ENCODE measurements at places on chromosomes 1 and 21.
A peak's percentile ranks its signal among the peaks of the same experiment; 100 is the strongest.

DNA sequence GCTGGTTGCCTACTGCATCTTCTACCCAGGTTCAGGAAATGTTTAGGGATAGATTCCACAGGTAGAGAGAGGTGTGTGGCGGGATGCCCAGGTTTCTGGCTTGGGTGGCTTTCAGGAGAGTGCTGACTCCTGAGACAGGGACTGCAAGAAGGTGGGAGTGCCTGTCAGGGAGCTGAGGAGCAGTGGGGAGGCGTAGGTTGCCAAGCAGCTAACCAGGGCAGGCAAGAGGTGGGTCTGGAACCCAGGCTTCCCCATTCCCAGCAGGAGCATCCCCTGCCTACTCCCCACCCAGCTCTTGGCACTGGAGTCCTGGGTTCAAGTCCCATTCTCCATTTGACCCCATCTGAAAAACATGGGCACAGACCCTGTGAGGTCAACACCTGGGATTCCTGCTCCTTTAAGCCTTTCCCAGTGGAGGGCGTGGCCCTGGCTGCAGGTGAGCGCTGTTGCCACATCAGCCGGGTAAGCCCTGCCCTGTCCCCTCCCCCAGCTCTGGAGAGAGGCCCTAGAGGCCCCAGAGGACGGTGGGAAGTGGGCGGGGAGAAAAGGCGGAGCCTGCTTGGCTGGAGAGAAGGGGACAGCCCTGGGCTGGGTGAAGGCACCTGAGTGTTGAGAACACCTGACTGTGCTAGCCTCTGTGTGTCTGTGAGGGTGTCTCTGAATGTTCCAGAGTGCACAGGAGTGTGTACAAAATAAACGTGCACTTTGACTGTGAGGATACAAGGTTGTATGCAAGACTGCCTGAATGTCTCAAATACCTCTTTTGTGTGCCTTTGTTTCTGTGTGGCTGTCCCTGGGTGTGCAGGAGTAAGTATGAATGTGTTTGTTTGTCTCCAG lies 14.0 kb upstream of the SYNC start:
- DNase-seq: peak; percentile 95

- no peak for DNase-seq
These were observed 59.4 kb upstream of the MPC2 start for GRCh38 chr1:167996266-167996665.

DNA sequence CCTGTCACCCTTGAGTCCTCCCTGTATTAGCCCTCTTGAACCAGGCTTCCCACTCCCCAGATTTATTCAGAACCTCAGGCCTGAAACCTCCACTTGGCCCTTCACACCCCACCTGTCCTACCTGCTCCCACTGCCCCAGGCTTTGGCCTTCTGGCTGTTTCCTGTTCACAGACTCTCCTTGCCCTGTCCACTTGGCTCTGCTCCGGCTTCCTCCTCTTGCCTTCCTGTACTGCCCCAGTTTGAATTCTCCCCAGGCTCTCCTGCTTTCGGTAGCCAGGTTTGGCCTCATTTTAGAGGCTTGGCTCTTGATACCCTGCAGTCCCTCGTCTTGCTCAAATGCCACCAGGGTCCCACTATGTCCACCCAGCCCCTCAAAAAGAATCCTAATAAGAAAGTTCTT lies 385.2 kb downstream of the KCNH1 start:
- DNase-seq: no peak

GRCh38 chr1:46581681-46582455 lies 22.2 kb downstream of the MKNK1 start:
- no peak for DNase-seq

DNA sequence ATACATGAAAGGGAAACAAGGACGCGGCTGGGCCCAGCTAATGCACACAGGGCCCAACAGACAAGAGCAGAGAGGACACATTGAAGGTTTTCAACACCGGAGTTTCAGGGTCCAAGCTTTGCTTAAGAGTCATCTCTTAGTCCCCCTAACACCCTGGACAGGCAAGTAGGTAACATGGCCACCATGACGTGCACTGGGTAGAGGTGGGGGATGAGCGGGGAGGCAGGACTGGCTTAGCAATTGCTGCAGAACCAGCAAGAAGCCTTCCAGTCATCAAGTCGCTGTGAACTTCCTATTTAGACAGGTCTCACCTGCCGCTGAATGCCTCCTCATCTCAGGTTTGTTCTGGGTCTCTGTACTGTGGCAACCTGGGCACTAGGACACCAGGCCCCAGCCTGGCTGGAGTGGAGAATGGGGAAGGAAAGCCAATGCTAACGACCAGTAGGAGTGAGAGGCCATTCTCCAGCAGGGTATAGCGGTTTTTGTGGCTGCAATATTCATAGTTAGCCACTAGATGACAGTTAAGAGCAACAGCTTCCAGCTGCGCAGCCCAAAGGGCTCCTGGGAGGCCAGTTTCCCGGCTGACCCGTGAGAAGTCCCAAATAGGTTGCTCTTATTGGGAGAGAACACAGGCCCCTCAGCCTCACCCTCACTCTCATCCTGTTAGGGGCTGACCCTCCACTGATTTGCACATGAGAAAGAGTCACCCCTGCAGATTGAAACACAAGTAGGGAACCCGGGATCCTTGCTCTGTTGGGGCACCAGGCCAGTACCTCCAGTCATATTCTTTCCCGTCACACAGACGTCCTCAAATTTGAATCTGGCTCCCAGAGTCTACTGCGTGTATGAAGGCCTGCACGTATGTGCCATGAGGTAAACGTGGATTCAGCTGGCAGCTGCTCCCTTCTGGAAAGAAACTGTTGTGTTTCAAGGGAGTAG lies 6.0 kb upstream of the PIGC start:
- peak; percentile 76 for DNase-seq

- no peak for DNase-seq
These were observed 58.4 kb upstream of the KAZN start for GRCh38 chr1:14539953-14540563.

DNA sequence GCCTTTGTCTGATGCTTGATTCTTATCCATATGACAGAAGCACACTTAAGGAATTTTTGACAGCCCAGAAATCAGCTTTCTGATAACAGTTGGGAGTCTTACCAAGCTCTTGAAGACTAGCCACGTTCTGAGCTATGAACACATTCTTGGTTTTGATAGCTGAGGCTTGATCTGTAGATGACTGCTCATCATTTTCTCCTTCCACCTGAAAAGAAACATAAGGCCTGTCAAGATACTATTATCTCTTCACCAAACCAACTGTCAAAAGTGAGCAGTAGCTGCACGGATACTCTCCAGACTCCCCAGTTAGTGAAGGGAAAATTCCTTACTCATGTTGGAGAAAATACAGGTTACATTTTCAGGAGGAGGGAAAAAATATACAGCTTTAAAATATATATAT lies 12.2 kb downstream of the UBR4 start:
- no peak for DNase-seq

DNA sequence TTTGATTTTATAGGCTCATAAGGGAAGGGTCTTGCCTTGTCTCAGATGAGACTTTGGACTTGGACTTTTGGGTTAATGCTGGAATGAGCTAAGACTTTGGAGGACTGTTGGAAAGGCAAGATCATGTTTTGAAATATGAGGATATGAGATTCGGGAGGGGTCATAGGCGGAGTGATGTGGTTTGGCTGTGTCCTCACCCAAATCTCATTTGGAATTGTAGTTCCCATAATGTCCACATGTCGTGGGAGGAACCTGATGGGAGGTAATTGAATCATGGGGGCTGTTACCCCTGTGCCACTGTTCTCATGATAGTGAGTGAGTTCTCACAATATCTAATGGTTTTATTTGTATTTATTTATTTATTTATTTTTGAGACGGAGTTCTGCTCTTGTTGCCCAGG lies 6.9 kb upstream of the CSDE1 start:
- no peak for DNase-seq

DNA sequence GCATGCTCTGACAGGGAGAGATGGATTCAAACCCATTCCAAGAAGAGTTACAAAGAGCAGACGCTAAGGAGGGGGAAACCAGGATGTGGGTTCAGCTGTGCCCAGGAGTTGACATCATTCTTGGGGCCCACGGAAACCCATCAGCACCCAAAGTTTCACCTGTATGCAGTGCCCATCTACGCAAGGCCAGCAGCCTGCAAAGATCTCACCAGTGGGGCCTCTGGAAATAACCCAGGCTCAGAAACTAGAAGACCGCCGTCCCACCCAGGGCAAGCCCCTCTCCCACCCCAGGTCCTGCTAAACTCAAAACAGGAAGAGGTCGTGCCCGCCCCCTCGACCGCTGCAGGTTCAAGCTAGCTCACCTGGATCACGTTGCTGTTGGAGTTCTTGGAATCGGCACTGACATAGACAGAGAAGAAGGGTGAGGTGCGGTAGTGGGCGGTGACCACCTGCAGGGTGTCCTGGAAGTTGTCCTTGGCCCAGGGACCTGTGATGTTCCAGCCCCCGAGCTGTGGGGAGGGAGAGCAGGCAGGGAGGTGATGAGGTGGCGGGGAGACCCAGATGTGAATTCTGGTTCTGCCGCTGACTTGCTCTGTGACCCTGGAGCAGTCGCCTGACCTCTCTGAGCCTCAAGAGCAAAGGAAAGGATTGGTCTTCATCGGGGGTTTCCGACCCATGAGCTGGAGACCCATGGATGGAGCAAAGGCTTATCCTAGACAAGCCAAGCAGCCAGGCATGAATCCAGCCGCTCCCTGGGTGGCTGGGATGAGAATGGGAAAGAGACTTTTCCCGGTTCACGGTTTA lies 31.7 kb downstream of the ECE1 start:
- DNase-seq: no peak

- DNase-seq: peak; percentile 60
These were observed 8.6 kb downstream of the HJV start for GRCh38 chr1:146012703-146013558.

GRCh38 chr1:226046240-226046639 lies 16.3 kb upstream of the H3-3A start:
- no peak for DNase-seq

DNA sequence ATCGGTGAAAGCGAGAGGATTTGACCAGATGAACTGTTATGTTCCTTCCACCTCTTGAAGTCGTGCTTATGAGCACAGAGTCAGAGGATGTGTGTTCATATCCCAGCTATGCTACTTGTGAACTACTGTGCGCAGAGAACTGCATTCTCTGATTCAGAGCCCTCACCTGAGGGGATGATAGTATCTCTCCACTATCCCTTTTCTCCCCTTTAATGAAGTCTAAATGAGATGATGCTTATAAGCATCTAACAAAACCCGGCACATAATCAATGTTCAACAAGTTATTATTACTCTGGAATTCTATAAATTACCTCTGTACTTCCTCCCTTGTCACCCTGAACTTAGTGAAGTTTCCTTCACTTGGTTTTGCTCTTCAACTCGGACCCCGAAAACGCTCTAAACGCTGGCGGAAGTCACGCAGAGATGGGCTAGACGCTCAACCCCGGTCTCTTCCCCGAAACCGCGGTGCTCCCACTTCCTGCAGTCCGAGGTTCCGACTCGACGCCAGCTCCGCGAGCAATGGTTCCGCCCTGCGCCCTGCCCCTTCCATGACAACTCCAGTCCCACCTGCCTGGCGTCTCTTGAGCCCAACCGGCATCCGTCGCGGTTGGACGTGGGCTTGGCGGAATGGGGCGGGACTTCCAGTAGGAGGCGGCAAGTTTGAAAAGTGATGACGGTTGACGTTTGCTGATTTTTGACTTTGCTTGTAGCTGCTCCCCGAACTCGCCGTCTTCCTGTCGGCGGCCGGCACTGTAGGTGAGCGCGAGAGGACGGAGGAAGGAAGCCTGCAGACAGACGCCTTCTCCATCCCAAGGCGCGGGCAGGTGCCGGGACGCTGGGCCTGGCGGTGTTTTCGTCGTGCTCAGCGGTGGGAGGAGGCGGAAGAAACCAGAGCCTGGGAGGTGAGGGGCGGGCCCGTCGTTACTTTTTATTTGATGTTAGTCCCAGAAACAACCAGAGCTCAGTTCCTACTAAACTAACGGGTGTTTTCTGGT lies at the start of gene NUF2:
TSS of gene NUF2 (plus strand) at position 644 of the 995 bp plus-strand sequence. CDS start 4,098 bp downstream, outside the sequence.
- DNase-seq: peak; percentile 98

- DNase-seq: no peak
These were observed 662.5 kb downstream of the PLPP3 start for GRCh38 chr1:55916907-55917306.

GRCh38 chr1:48526008-48526710 lies 54.2 kb upstream of the SPATA6 start:
- peak; percentile 37 for DNase-seq

DNA sequence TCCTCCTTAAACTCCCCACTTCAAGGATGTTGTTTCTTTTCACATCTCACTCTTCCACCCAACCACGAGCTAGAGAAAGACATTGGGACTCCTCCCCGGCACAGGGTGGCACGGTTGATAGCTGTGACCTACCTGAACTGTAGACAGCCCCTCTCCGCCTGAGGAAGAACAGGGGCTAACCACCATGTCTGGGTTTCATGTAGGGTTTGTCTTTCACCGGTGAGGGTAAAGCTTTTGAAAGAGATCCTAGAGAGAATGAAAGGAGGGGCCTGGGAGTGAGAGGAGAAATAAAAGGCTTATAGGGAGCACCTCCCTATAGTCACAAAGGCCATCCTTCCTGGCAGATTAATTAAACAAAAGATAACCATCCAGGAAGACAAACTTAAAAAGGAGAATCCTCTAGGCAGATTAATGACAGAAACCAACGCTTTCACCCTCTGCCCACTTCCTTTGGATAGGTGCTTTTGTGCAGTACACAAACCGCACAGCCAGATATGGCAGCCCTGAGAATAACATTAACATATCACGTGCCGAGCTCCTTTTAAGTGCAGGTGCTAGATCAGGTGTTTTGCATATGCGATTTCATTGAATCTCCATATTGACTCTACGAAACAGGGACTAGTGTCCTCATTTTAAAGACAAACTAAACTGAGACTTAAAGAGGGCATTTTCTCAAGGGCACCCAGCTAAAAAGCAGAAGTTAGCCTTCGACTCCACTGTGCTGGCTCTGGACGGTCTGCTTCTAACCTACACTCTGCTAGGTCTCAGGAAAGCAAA lies 178.1 kb upstream of the RUNX1 start:
- peak; percentile 83 for DNase-seq

- no peak for DNase-seq
These were observed 11.4 kb upstream of the RWDD3 start for GRCh38 chr1:95222629-95223028.

Data from NCI-H146 (cell line).